ENCODE measurements at places on chromosomes 6 and 20.

GRCh38 chr20:52193133-52193532, 1.6 kb upstream of the ZFP64 start:
- DNase-seq, result no peak

DNA sequence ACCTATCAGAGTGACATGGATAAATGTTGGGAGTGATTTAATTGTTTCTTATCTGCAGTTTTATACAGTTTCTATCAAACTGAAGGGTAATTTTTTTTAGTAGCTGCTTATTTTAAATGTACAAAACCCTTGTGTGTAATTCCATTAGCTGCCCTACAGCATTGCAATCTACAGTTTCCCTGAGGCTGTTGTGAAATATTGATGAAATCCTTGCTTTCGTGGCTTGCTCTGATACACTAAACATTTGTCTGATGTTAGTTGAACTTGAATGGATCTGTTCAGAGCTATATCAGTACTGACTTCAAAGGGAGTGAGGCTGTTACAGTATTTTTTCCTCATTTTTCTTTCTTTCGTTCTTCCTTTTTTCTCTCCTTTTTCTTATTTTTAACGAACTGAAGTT, 255.4 kb downstream of the TSHZ2 start:
- DNase-seq, result no peak

DNA sequence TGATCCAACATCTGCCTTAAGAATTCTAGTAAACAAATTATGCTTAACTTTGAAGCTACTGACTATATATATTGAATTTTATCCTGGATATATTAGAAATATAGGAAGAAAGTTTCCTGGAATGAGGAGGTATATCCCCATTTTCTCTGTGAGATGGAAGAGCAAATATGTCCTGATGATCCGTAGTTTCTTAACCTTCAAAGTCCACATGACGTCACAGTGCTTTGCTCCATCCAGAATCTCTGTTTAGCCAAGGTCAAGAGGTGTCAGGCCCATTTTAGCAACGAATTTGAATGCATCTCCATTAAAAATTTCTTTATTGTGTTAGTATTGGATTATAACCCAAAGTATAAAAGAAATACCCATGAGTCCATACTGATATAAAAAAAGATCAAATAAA, 162.5 kb downstream of the PRL start:
- DNase-seq, result no peak

DNA sequence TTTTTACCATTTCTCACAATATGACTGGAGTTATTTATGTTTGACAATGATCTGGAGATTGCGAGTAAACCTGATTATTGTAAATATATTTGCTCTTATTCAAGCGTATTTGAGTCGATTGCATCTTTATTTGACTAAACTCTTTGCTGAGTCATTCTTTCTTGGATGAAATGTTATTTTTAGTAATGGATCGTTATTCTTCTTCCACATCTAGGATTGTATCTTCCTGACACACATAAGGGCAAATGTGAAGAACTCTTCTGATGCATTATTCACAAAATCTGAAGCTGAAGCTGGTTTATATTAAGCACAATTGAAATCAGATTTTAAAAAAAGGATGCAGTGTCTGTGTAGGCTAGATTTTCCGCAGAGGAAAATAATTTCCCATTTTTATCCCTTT, 68.2 kb downstream of the SEL1L2 start:
- no peak for DNase-seq

GRCh38 chr6:107770541-107770940, 53.6 kb downstream of the SCML4 start:
- no peak for DNase-seq

DNA sequence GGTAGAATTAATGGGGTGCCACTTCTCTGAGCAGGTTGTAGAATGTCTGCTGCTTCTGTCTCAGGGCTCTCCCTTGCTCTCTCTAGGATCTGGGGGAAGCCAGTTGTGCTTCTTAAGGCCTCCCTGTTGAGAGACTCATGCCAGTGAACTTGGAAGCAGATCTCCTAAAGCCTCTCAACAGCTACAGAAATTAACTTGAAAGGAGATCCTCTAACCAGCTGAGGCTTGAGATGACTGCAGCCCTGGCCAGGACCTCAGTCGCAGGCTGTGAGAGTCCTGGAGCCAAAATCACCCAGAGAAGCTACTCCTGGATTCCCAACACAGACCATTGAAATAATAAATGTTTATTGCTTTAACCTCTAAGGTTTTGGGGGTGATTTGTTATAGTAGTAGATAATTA, 180.2 kb upstream of the MARCKS start:
- no peak for DNase-seq

DNA sequence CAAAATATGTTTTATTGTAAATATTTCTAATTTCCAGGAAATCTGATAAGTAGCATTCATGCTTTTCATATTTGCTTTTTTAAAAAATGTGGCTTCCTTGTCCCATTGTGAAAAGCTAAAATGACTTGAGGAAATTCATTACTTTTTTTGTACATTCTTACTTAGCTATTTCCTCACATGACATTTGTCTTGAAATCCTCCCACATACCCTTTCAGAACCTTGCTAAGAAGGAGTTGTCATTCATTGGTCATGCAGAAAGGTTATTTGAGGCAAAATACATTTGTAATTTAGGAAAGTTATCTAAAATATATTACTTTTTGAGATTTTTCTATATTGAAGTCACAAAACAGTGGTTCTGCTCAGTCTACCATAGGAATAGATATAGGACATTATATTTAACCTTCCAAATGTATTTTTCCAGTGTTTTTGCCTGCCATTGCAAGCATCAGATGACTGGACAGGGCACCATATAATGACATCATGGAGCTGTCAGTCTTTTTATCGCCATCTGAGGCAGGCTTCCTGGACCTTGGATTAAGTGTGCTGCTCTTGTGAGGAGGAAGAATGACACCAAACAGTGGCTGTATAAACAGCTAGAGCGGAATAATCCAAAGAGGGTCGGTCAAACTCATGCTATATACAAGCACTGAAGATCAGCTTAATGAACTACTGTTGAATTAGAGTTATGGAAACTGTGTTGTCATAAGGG, 109.4 kb upstream of the HCRTR2 start:
- DNase-seq, result no peak

DNA sequence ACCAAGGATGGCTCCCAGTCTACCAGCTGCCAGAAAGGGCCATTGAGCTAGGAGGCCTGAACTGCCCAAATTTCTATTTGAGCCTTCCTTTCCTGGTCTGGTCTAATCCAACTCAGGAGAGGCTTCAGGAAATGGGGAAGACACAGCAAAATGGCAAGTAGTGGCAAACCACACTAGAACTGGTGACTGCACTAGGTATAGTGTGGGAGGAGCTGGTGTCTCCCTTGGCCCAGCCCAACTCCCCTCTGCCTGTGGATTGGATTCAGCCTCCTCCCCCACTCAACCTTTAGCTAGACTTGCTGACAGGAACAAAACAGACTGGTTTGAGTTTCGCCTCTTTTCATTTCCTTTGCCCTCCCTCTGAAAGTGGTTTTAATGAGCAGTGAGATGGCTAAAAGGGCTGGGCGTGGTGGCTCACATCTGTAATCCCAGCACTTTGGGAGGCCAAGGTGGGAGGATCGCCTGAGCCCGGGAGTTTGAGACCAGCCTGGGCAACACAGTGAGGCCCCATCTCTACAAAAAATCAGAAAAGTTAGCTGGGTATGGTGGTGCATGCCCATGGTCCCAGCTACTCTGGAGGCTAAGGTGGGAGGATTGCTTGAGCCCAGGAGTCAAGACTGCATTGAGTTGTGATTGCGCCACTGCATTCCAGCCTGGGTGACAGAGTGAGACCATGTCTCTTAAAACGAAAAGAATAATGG, 17.5 kb downstream of the MRPS18A start:
- DNase-seq, result peak; percentile 51
